CD4-positive, alpha-beta T cell treated with Interleukin-12 subunit alpha and Interleukin-12 subunit beta, for 1 hour (primary cell): ENCODE measurements at places on chromosomes 12 and 14.

DNA sequence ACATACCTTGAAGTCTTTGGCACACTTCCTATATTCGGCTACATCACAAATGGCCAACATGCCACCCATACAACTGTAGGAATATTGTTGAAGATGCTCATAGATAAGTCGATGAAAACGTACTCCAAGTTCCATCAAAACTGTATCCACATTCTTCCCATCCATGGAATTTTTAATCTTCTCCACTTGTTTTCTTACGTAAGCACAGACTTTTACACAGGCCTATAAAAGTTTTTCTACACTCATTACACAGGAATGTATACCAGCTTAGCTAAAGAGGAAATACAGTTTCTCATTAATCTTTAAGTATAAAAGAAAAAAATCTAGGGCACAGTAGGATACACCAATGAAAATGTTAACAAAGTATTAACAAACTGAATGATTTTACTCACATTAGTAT lies 59.1 kb downstream of the EXOC5 start:
- no peak for DNase-seq

GRCh38 chr12:49055978-49056754 lies 4.4 kb downstream of the KMT2D start:
- peak; percentile 75 for DNase-seq

DNA sequence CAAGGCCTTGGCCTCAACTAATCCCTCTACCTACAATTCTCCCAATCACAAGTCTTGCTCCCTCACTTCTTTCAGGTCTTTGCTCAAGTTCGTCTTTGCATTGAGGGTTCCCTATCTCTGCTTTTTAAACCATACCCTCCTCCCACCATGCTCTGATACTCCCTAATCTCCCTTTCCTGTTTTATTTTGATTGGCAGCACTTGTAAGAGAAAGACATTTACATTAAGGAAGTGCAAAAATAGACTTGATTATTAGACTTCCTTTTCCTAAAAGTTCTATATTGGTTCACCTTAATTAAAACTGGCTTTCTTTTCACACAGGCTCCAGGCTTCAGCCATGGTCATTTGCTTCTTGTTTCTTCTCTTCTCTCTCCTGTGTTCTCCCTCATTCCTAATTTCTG lies 18.3 kb upstream of the WIF1 start:
- no peak for DNase-seq

DNA sequence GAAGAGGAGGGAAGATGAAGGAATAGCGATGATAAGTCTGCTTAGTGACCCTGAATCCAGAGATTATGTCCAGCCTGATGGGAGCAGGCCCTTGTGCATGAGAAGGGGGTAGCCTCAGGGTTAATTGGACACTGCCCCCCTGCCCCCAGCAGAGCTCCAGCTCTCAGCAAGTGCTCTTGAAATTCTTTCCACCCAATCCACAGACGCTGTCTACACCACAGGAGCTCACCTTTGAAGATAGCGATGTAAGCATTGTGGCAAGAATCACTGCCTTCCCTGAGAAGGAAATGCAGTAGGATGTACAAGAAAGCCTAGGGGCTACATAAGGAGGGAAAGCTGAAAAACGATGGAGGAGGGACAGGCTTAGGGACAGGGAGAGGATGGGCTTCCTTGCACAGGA lies 39.4 kb downstream of the CRACR2A start:
- no peak for DNase-seq

GRCh38 chr12:66896797-66897196 lies 217.9 kb upstream of the GRIP1 start:
- no peak for DNase-seq

DNA sequence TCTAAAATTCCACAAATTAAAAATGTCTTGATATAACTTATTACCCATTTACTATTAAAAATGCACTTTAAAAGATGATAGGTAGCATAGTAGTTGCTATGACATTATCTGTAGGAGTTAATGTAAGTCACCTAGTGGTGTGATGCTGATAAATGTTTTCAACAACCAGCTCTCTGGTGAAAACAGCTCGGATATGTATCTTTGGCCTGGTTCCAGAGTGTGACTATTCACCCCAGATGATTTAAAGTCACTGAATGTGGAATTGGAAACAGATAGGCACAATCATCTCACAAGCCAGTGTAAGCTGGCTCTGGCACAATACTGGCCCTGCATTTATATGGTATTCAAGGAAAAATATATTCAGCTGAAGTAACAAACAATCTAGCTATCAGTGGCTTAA lies 9.2 kb upstream of the CCDC196 start:
- DNase-seq = no peak

GRCh38 chr14:100074431-100075100 lies 9.3 kb downstream of the EVL start:
- no peak for DNase-seq
